ENCODE measurements at places on chromosomes 2 and 18.

DNA sequence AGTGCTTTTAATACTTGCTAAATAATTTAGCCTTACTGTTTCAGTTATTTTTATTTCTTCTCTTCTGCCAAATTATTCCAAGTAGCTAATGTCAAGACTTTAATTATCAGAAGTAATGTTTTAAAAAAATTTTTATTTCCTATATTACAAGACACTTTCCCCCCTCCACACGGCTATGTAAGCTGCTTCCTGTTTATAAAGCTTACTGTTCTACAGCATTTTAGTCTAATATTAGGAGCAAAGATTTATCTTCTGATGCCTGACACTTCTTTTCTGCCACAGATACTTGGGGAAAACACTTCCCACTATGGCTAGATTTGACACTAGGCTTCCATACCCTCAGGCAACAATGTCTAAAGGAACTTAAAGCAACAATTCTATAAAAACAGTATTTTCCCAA is 62.3 kb downstream of the ROCK1 start:
- no peak for DNase-seq

DNA sequence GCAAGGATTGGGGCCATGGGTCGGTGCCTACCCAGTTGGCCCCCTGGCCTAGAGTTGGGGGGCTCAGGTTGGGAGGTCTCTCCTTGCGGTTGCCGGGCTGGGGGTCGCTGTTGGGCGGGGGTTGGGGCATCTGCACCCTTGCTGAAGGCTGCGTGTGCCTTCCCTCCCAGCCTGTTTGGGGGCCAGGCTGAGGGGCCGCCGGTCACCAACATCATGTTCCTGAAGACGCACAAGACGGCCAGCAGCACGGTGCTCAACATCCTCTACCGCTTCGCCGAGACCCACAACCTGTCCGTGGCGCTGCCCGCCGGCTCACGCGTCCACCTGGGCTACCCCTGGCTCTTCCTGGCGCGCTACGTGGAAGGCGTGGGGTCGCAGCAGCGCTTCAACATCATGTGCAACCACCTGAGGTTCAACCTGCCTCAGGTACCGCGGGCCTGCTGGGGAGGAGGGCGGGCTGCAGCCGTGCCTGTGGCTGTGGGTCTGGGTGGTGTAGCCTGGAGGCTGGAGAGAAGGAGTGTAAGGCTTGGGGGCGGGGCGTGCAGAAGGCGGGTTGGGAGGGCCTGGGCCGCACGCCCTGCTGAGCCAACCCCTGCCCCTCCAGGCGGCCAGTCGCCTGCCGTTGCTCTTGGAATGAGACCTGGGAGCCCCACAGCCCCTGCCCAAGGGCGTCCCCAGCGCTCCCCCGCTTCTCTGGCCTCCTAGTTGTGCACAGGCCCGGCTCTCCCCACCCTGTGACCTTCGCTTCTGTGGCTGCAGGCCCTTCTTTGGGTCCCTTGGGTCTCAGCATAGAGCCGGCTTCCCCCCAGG is 7.2 kb upstream of the NEU4 start:
- no peak for DNase-seq

DNA sequence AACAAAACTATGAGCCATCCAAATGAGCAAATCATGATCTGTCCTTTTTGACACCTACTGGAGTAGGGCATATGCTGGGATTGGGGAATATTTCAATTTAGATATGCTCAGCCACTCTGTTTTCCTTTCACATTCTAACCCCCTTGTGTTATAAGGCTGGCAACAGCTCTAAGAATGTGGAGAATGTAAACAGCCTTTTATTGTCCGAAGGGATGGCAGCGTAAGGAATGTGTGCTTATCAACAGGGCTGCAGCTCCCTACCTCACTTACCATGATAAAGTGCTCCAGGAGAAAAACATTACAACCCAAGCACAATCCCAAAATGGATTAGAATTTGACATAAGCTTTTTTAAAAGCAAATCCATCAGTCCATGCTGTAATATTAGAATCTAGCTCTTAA is 2.2 kb downstream of the NXPH2 start:
- no peak for DNase-seq

GRCh38 chr2:218082586-218083351 is 13.7 kb downstream of the RUFY4 start:
- DNase-seq: no peak

DNA sequence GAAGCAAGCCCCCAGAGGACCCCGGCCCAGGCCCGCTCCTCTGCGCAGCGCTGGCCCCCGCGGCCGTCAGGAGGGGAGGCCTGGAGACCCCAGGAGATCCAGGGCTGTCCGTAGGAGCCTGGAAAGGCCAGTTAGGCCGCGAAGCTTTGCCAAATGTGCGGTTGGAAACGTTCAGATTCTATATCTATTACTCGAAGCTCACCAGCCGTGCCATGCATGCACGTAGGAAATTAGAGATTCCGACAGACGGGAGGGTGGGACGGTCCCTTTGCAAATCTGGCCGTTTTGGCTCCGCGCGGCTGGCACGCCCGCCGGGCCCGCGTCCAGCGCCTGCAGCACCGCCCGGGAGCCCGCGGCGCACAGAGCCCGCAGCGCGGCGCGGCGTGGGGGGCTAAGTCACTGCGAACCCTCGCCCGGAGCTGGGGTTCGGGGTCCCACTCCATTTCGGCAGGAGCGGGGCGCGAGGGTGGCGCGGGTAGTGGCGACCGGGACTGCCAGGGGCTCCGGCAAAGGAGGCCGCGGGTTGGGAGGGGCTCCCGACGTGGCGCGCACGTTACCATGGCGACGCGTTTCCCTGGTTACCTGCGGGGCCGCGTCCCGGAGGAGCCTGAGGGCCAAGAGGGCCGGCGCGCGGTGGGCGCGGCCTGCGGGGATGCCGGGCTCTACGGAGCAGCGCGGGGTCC is 488.6 kb upstream of the SMIM21 start:
- DNase-seq: no peak

DNA sequence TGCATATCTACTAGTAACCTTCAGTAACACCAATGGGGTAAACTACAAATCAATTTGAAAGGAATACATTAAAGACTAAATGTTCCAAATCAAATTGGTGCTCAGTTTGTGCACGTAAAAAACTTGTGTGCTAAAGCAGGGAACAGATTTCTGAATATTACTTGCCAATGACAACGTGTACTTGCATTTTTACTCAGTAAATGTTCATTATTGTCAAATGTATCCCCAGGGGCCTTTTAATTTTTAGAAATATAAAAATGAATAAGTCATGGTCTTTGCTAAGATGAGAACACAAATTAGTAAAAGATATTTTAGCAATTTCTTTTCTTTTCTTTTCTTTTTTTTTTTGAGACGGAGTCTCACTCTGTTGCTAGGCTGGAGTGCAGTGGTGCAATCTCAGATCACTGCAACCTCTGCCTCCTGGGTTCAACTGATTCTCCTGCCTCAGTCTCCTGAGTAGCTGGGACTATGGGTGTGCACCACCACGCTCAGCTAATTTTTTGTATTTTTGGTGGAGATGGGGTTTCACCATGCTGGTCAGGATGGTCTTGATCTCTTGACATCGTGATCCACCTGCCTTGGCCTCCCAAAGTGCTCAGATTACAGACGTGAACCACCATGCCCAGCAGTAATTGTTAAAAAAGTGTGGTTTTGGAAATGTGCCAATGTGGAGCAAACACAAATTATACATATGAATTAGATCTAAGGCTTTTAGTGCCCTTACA is 52.6 kb downstream of the PMAIP1 start:
- no peak for DNase-seq

- DNase-seq: no peak
These were observed 78.6 kb downstream of the SATB2 start for GRCh38 chr2:199378948-199379650.

DNA sequence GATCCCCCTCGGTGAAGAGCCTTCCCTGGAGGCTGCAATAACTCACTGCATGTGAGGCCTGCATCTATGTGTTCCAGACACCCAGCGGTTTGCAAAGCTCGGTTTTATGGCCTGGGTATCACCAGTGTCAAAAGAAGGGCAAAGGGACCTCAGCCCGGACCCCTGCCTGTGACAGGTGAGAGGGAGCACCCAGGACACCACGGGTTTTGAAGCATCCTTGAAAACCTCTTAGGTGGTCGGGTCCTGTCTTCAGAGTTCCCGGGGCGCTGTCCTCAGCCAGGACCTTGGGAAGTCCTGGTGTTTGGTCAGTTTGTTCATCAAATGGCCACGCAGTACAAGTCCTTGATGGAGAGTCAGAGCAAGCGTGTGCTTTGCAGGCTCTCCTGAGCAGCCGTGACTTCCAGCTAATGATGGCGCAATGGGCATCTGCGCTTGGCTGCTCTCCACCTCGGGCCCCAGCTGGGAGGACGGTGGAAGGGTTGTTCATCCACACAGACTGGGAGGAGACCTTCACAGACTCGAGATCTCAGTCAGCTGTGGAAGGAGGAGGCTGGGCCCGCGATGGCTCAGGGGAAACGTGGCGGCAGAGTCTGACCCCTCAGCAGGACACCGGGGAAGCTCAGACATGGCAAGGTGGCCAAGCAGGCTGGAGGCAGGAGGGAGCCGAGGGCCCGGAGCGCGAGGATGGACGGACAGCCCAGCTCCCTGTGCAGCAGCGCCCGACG is 113.1 kb upstream of the GPC1 start:
- no peak for DNase-seq

DNA sequence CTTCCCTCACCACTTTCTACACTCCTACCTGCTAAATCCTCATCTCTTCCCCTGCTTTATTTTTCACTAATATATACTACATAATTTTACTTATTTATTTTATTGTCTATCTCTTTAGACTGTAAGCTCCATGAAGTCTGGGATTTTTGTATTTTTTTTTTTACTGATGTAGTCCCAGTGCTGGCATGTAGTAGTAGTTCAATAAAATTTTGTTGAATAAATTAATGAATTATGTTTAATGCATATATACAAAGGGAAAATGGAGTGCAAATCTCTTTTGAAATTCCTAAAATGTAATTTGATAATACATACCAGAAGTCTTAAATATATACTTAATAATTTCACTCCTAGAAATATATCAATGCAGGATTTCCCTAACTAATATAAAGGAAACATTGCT is 7.1 kb upstream of the NABP1 start:
- DNase-seq: no peak

DNA sequence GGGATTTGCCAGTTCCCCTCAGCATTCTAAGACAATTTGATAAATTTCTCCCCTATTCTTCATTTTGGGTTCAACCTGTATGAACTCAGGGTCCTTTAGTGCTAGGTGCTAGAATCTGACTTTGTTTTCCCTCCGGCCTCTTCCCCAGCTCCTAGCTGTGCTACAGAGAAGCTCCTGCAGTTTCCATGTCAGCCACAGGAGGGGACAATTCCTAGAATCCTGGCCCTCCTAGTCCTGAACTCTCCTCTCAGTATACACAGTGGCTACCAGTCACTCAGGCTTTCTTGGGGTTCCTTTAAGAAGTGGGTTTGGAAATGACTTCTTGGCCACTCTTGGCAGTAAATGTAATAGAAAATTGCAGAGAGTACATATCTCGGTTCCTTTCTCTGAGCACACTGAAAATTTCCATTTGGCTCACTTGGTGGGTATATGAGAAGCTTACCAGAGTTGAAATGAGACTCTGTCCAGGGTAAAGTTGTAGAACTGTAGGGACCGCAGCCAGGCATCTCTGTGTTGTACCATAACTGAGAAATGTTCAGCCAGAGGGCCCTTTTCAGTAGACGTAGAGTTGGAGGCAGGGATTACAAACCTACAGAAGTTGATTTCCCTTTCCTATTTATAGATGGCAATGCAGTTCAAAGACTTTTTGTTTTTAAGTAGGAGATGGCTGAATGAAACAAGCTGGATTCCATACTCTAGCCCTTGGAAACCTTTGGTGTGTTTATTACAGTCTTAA is 5.0 kb upstream of the CHST10 start:
- no peak for DNase-seq

- DNase-seq: no peak
These were observed 10.5 kb upstream of the TOGARAM2 start for GRCh38 chr2:28970464-28971160.

DNA sequence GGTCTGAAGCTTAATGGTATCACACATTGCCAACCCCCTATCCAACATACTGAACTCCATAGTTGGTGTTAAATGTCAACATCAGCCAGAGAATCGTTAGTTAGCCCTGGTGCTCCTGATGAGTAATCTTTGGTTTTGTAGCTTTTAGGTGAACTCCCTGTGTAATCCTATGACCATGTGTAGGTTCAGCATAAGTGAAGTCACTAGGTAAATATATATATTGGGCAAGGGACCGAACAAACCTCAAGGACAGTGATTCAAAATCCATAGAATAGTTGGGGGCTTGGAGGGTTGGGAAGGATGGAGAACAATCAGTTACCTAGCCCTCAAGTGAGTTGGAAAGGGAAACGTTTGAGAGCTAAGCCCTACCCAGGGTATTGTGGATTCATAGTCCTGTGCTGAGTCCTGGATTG is 16.0 kb upstream of the AP1S3 start:
- no peak for DNase-seq

DNA sequence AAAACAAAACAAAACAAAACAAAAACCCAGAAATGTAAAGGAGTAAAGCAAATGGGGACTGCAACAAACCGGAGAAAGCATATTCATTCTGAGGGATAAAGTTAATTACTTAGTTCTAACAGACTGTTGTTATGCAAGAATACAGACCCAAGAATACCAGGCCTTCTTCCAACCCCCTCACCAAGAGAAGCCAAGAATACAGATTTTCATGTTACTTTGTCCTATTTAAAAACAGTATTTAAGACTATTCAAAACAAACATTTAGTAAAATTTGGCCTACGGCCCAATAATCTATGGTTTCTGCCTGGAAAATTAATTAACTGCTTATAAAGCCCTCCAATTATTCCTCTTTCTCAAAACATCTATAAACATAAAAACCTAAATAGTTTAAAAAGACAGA is 91.4 kb downstream of the USP34 start:
- no peak for DNase-seq

DNA sequence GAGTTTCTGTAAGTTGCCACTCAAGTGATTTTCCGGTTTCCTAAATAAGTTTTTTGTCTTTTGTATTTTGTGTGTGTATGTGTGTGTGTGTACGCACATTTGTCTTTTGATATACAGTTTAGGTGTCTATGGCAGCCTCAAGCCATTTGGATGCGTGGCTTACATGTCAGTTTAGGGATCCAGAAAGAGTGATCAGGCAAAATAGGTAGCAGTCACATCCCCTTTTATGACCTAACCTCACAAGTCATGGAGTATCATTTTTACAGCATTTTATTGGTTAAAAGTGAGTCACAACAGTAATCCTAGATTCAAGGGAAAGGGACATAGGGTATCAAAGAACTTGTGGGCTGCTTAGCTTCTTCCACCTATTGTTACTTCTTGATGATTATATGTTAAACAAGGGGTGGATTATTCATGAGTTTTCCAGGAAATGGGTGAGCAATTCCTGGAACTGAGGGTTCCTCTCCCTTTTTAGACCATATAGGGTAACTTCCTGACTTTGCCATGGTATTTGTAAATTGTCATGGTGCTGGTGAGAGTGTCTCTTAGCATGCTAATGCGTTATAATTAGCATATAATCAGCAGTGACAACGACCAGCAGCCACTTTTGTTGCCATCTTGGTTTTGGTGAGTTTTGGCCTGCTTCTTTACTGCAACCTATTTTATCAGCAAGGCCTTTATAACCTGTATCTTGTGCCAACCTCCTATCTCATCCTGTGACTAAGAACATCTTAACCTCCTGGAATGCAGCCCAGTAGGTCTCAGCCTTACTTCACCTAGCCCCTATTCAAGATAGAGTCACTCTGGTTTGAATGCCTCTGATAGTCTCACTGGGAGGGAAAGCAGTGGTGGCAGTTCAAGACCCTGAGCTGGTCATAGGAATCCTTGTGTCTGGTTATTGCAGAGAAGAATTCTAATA is 8.6 kb upstream of the SOCS6 start:
- DNase-seq: no peak

All from dorsolateral prefrontal cortex (tissue), 122 donors.